Cardiac atrium fibroblast (primary cell): ENCODE measurements at places on chromosomes 4 and X. TPM values are rescaled to one million over a fixed set of nuclear protein-coding genes. Genes with fewer than 3 reads are reported as not detected.

Gene OTC
- not detected in 2 replicates for total RNA-seq

Gene TMEM144
- total RNA-seq = 1.4 and 7.5 TPM in 2 replicates

Gene HMX1
- total RNA-seq = not detected in 2 replicates

Gene WDR17
- 0.16 TPM in 1 of 2 replicates, not detected in the other for total RNA-seq

Gene BMPR1B
- 0.18 and 0.32 TPM in 2 replicates for total RNA-seq

Gene DRD5
- total RNA-seq = not detected in 2 replicates

Gene H2BW2
- total RNA-seq = not detected in 2 replicates

Gene HSFX1
- total RNA-seq = 0.54 TPM in 1 of 2 replicates, not detected in the other

Gene SPANXN4
- total RNA-seq = not detected in 2 replicates

Gene QRFPR
- total RNA-seq = not detected in 2 replicates

Gene IL21
- total RNA-seq = not detected in 2 replicates

Gene SLC30A9
- 37.2 and 54.3 TPM in 2 replicates for total RNA-seq

Gene FHIP1A
- 0.16 TPM in 1 of 2 replicates, not detected in the other for total RNA-seq

Gene TMEM271
- not detected in 2 replicates for total RNA-seq

Gene P2RY10
- not detected in 2 replicates for total RNA-seq

Gene RTL5
- total RNA-seq = 1.3 and 2.6 TPM in 2 replicates

Gene NUDT10
- 0.18 and 0.32 TPM in 2 replicates for total RNA-seq

Gene SPANXD
- not detected in 2 replicates for total RNA-seq

Gene GPC3
- total RNA-seq = 1.8 and 2.7 TPM in 2 replicates

Gene ZXDA
- total RNA-seq = 2.3 and 3.4 TPM in 2 replicates

Gene RBM46
- not detected in 2 replicates for total RNA-seq
